Omental fat pad (tissue), 4 donors: ENCODE measurements at places on chromosomes 1 and 21. TPM values are rescaled to one million over a fixed set of nuclear protein-coding genes. Genes with fewer than 3 reads are reported as not detected.

DNA sequence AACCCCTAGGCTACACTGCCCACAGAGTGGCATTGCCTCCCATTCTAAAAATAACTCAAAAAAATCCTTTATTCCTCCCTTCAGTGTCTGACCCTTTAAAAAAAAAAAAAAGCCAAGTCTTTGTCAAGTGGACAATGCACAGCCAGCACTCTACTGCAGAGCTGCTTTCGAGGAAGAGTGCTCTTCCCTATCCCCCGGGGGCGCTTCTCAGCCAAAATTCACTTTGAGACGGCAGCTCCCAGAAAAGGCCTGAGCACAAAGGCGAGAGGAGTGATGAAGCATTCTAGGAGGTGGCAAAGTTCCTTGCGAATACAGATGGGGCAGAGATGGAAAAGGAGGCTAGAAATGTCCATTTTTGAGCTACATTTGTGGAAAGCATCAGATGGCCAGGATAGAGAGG is 23.3 kb downstream of the EPHA10 start:
- DNase-seq = no peak

DNA sequence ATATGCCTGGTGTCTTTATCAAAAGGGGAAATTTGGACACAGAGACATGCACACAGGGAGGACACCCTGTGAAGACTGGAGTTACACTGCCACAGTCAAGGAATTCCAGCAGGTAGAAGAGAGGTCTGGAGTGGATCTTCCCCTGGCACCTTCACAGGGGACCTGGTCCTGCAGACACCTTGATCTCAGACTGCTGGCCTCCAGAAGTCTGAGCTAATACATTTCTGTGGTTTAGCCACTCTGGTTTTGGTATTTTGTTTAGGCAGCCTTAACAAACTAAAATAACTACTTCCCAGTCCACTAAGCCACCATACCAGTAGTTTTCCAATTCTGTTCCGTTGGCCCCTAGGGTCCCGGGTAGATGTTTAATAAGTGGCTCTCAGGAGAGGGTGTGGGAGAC is 164.7 kb downstream of the SETD4 start:
- no peak for DNase-seq

DNA sequence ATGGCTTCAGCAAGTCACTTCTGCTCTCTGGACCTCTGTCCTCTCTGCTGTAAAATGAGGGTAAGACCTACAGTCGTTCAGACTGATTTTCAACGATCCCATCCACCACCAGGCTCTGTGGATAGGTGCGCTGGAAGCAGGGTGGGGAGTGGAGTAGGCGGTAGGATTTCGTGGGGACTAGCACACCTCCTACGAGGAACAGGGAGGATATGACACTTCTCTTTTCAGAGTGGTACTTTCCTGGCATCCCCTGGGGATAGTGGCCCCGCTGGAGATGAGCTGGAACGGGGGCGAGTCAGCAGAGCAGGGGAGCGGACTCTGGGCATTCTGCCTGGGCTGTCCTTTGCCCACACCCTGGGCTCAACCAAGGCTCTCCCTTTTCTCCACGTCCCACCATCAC is 17.7 kb downstream of the ETNK2 start:
- no peak for DNase-seq

DNA sequence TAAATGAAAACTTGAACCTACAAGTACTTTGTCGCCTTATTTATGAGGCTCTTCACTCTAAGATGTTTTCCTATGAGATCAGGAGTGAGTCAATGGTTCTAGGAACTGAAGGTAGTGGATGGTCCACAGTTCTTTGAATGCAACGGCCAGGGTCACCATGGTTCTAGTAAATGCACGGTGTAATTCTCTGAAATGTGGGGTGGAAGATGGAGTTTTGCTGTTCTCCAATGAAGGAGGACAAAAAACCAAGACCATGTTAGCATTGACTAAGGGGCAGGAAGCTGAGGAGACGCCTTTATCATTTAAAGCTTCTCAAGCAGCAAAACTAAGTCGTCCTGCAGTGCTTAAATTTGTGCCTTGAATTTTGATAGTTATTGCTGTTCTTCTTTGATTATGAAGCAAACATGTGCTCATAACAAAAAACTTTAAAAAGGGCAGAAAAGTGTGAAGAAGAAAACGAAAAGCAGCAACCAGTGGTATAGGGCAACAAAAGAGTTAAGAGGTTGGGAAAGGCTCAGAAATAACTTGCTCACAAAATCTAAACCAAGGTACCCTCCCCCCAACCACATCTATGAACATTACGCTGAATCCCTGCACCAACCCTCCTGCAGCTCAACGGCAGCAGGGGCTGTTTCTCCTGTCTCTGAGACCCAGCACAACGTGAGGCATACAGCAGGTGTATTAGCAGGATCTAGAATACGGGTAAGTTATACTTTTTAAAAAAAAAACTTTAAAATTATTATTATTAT is 85.0 kb downstream of the MRPL37 start:
- DNase-seq = no peak

ARHGEF10L gene
- total RNA-seq = 59.0 TPM

DNA sequence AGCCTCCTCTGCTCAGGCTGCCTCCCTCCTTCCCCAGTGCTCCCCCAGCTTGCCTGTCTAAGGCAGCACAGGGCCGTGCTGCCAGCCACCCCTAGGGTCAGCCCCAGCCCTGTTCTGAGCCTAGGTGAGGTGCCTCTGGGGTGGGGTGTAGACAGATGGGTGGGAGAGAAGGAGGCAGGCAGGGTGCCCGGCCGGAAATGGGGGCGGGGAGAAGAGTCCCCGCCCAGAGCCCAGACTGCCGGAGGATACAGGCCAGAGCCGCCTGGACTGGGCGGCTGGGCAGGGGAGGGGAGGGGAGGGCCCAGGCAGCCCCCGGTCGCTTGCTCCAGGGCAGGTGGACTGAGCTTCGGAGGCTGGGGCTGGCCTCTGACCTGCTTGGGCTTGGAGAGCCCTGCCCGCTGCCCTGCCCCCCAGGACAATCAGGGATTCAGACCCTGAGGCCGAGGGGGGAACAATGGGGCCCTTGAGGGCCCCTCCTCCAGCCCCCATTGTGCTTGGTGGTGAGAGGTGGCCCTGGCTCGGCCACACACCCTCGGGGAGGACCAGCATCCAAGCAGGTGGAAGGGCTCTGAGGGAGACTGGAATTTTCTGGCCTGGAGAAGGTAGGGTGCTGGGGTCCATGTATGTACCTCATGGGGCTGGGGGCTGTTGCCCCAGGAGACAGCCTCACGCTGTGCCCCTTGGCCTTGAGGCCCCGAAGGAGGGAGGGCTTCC is at the start of gene GJC2:
Gene GJC2, plus strand, starts transcription at position 525 of the 714 bp plus-strand sequence. CDS start 7,829 bp downstream, outside the sequence.
- DNase-seq = peak; percentile 22
